ENCODE measurements at places on chromosomes 1 and 21.

- no peak for DNase-seq
These were observed 3.1 kb downstream of the C1orf198 start for GRCh38 chr1:230865062-230865817.

- DNase-seq, result no peak
These were observed 13.5 kb downstream of the SLC9A1 start for GRCh38 chr1:27141266-27142003.

DNA sequence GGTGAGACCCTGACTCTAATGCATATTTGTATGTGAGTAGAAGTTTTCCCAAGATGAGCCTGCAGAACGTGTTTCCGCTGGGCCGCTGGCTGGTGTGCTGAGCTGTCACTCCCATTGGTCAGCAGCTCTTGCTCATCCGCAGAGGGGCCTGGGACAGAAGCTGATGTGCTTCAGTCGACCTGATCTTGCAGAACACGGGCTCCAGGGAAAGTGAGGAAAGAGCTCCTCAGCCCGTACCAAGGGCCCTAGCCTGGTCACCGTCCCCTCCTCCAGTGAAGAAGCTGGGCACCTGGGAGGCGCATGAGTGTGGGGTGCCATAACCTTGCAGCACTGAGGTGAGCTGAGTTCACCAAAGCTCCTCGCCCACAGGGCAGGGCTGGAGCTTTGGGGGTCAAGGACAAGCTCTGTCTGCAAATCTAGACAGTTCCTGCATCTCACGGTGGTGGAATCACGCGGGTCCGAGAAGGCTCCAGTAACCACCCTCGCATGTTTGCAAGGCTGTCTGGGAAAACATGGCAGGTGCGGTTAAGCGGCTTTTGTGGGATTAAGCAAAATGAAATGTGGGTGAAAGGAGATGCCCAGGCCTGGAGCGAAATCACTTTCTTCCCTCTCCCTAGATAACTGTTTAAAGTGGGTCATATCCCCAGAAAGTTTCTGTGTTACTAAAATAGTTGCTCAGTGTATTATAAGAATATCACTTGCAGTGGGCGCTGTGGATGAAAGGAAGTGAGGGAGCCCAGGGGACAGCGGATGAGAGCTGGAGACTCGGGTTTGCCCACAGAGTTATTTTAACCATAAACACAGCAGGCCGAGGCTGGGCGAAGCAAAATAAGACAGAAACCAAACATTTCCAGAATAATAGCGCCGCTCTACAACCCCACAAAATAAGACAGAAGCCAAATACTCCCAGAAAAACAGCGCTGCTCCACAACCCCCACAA lies 33.1 kb upstream of the LRRC3 start:
- no peak for DNase-seq

DNA sequence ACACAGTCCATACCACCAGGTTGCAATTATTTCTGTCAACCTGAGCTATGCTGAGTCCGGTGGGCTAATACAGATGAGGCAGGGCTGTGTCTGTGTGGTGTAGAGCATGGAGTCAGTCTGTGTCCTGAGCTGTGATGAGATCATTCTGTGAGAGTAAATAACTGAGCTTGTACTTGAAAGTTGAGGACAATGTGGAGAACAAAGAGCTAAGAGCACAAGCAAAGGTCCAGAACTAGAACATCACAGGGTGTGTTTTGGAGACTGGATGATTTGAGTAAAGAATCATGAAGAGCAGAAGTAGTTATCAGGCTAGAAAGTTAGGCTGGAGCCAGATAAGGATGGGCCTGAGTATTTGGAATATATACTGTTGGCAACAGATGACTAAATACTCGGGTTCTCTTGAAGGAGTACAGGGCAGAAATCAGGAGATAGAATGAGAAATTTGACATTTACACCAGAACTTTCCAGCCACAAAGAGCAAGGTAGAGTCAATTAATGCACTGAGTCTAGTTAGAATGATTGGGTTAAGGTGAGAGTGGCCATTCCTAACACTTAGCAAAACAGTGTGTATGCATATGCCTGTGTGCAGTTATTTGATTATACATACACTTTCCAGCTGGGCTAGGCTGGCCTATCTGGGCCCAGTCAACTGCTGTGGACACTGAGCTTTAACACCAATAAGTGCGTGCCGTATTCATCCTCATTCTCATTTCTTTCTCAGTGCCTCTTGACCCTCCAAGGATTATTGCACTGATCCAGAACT lies 48.8 kb downstream of the LEPR start:
- DNase-seq, result no peak

GRCh38 chr1:65959896-65960567 lies 167.3 kb downstream of the PDE4B start:
- no peak for DNase-seq

DNA sequence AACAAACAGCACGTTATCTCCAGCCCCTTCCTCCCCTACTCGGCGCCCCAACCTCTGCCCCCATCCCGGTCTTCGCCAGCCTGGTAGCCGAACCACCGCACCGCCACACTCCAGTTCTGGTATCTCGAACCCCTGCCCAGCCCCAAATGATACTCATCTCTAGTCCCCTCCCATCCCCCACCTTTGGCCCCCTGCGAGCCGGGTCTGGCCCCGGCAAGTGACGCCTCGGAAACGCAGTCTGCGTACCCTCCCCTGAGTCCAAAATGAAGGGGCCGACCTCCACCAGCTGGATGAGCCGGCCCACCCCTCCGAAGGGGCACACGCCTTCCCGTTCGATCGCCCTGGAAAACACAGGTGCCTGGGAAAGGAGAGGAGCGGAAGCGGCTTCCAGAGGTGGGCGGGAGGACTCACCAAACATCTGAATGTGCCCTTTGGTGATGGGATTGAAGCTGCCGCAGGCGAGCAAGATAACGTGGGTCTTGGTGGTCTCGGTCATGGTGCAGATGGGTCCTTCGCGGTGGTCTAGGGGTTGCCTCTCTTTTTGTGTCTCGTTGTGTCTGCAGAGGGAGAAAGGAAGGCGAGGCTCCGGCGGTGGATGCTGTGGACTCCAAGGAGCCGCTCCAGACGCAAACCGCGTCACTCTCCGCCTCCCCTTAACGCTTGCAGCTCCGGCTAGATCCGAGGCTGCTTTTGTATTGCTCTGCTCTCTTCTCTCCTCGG lies at the start of gene NMNAT2:
Gene NMNAT2 (minus strand): TSS at position 609 of the 720 bp plus-strand sequence. CDS start 113 bp downstream, at position 496.
- DNase-seq, result peak; percentile 41

GRCh38 chr1:29478151-29478791 lies 241.9 kb downstream of the PTPRU start:
- peak; percentile 31 for DNase-seq

GRCh38 chr1:164563721-164564360 lies 4.9 kb downstream of the PBX1 start:
- no peak for DNase-seq

- no peak for DNase-seq
These were observed 18.7 kb upstream of the OLFML2B start for GRCh38 chr1:162042361-162042760.

DNA sequence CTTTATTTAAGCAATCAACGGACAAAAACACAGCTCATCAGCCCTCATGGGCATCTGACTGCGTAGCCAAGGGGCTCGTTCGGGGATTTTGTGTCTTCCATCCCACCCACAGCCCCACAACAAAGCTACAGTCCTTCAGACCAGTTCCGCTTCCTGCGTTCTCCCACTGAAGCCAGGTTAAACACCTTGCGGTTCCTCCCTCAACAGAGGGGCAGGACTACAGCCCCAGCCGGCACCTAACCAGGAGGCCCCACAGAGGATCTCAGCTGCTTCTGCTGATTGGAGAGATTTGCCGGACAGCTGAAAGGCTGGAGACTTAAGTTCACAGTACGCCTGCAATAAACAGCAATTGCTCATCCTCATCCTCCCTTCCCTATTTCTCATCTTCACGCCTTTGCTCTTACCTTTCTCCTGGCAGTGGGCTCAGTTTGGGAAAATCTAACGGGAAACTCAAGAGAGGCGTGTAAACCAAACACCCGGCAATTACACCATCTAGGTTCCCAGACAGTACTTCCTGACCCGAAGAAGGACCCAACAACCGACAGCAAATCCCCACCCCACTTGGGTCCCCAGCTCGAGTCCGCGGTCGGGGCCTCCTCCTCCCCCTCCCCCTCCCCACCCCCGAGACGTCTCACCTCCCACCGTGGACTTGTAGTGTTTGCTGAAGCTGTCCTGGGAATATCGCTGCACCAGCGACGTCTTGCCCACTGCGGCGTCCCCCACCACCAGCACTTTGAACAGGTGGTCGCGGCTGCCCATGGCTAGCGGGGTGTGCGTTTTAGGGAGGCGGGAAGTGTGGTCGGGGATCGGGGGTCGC lies 876 bp downstream of the RAB29 start:
- peak; percentile 18 for DNase-seq

GRCh38 chr1:31775210-31775999 lies 11.3 kb upstream of the ADGRB2 start:
- no peak for DNase-seq

DNA sequence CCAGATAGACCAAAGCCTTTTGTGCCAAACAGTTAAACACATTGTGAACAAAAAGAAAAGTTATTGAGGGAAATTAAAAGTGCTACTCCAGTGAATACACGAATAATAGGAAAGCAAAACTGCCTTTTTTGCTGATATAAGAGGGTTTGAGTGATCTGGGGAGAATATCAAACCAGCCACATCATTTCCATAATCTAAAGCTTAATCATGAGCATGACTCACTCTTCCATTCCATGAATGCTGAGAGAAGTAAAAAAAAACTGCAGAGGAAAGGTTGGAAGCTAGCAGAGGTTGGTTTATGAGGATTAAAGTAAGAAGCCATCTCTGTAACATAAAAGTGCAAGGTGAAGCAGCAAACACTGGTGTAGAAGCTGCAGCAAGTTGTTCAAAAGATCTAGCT lies 350.6 kb upstream of the NCAM2 start:
- no peak for DNase-seq

GRCh38 chr1:203567596-203567995 lies 59.0 kb upstream of the ATP2B4 start:
- no peak for DNase-seq

DNA sequence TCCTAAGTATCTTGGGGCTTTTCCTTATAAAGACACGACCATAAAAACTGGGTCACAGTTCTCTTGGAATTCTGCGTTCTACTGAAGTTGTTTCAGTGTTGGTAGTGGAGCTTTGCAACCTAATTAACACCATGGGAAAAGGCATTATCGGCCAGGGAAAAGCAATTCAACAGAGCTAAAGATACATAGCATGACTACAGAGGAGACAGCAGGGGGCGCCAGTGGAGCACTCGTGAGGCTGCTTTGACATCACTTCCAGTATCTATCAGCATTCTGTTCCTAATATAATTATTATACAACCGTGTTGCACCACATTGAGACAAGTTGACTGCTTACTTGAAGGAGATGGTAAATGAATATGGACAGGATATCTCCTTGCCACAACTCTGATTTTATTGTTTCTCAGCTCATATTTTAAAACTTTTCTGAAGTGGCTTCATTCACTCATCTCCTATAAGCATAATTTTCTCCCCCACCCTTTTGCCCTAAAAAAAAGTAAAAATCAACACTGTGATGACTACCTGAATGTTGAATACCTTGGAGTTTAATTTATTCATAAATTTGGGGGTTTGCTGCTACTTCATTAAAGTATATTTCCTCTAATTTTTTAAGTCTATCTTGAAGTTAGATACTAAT lies 39.4 kb downstream of the ZP4 start:
- peak; percentile 71 for DNase-seq

- DNase-seq, result no peak
These were observed 277.6 kb downstream of the PTBP2 start for GRCh38 chr1:96999191-96999590.

DNA sequence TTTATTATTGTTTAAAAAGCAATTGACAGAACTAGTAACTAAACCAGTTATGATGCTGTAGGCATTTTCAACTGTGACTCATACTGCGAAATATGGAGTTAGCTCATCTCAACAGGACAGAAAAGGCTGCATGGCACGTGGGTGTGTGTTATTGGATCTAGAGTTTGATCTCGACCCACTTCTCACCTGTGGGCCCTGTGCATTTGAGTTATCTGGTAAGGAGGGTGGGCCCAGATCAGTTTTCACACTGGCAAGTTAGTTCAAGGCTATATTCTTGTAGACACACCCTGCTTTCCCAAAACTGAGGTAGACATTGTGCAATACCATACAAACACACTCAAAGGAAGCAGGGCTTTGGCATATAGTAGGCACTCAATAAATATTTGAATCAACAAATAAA lies 71.3 kb upstream of the PRDX6 start:
- no peak for DNase-seq

- no peak for DNase-seq
These were observed 4.5 kb downstream of the ATXN7L2 start for GRCh38 chr1:109488201-109488600.

DNA sequence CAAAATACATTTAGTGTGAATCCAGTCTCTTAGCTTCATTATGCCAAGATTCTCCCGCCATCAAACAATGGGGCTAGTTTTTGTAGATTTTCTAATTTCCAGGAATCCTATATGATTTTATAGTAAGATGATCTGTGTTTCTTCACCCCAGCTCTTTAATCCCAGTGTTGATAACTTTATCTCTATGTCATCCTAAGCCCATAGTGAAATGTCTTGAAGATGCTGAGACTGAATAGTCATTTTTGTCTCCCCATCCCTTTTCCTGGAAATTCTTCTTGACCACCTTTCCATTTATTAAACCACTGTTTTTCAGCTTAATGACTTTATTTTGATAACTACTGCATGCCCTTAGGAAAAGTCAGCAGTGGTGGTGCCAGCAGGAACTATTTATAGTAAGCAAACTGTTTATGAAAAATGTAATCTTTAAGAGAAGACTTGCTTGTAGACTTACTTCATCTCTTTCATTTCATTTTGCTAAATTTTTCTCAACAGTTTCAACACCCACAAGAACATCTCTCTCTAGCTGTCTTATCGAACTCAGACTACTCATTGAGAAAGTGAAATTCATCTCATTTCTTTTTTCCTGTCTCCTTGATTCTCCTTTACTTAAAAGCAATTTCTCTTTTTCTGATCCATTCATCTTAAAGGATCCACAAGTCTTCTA lies 116.6 kb downstream of the NTMT2 start:
- no peak for DNase-seq

GRCh38 chr1:200184196-200184595 lies 156.7 kb downstream of the NR5A2 start:
- no peak for DNase-seq

- no peak for DNase-seq
These were observed 93.1 kb downstream of the ZMYM4 start for GRCh38 chr1:35361638-35362037.

DNA sequence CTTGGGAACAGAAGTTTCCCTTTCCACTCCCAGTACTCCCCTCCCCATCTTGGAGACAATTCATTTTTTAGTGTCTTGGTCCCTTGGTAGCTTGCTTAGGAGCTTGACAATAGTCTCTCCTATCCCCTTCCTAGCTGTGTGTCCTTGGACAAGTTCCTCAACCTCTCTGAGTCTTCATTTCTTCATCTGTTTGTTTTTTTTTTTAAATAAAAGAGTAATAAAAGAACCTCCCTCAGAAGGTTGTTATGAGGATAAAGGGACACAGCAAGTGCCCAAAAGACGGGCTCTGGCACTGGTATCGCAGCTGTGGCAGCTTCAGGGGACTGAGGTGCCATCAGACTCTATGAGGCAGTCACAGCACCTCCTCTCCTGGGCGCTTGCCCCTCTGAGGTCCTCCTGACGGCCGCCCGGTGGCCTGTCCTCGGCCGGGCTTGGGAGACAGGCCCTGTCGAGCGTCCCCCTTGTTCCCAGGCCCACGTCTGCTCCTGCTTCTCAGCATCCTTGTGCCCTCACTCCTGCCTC lies 689.2 kb downstream of the MATN1 start:
- no peak for DNase-seq

- DNase-seq, result no peak
These were observed 74.5 kb downstream of the FOXJ3 start for GRCh38 chr1:42260376-42261070.

Measured in endothelial cell (in vitro differentiated cells).